ENCODE measurements at places on chromosomes 11 and 22. TPM values are rescaled to one million over a fixed set of nuclear protein-coding genes. Genes with fewer than 3 reads are reported as not detected.

DNA sequence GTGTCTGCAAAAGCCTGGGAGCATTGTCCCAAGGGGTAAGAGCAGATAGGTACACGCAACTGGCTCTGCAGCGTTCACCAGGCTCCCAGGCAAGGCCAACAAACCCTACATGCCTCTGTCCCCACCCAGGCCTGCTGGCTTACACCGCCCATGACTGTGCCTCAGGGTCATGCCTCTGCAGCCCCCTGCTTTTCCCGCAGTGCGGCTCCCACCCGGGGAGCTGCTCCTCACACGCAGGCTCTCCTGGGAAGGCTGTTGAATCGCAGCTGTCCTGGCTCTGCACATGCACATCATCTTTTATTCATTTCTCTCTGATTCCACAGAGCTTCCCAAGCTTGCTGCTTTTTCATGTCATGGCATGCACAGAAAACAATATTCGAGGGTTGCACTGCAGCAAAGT is 29.2 kb upstream of the B3GAT1 start:
- DNase-seq, result no peak

DNA sequence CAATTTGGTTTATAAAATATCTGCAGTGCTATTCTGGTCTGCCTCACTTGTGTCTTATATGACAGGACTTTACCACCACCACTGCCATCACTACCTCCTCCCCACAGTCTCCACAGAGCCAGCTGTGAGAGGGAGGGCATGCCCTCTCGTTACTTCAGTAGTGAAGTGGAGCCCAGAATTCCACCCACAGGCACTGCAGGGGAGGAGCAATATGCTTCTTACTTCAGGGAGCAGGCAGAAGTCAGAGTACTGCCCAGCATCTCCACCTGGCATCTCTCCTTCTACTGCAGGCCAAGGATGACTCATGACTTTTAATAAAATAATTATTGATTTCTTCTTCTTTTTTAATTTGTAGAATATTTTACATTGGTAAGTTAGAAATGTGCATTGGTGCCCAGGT is 255.5 kb downstream of the DYNC2H1 start:
- no peak for DNase-seq

Gene OR10D3
- not detected for total RNA-seq

DNA sequence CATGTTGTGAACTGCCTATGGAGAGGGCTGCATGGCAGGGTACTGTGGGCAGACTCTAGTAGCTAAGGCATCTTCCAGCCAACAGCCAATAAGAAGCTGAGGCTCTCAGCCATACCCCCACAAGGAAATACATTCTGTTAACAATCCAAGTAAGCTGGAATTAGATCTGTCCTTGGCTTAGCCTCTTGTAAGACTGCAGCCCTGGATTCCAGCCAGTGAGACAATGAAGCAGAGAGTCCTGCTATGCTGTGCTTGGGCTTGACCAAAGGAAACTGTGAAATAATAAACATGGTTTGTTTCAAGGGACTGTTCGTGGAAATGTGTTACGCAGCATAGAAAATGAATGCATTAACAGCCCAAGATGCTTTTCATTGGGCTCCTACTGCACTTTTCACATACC is 1097.4 kb upstream of the CCDC90B start:
- no peak for DNase-seq

Gene OR6A2
- 0.10 TPM for total RNA-seq

- no peak for DNase-seq
Observed at GRCh38 chr22:27628891-27629631, 172.5 kb downstream of the MN1 start.

DNA sequence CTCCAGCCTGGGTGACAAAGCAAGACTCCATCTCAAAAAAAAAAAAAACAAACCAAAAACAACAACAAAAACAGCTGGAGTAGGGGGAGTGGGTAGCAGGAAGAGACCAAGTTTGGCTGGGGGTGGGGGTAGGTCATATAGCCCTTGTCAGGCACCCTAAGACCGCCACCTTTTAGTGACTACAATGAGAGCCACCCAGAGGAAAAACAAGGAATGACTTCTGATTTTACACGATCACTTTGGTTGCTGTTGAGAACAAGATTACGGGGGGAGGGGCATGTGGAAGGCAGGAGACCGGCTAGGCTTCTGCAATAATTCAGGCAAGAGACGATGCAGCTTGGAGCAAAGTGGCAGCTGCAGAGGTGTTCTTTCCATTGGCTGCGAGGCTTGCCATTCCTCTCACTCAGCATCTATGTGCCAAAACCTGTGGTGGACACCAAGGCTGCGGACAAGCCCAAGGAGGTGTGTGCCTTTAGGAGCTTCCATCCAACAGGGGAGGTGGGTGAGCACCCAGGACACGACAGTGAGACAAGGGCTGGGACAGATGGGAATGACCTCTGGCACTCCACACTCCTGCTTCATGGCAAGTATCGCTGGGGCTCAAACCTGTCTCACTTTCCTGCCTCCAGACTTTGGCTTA is 1.7 kb downstream of the RPS19BP1 start:
- no peak for DNase-seq

GRCh38 chr11:45436118-45436517 is 150.0 kb upstream of the SYT13 start:
- DNase-seq, result no peak

- peak; percentile 64 for DNase-seq
Observed at GRCh38 chr11:68090706-68091105, 30.5 kb downstream of the CHKA start.

DNA sequence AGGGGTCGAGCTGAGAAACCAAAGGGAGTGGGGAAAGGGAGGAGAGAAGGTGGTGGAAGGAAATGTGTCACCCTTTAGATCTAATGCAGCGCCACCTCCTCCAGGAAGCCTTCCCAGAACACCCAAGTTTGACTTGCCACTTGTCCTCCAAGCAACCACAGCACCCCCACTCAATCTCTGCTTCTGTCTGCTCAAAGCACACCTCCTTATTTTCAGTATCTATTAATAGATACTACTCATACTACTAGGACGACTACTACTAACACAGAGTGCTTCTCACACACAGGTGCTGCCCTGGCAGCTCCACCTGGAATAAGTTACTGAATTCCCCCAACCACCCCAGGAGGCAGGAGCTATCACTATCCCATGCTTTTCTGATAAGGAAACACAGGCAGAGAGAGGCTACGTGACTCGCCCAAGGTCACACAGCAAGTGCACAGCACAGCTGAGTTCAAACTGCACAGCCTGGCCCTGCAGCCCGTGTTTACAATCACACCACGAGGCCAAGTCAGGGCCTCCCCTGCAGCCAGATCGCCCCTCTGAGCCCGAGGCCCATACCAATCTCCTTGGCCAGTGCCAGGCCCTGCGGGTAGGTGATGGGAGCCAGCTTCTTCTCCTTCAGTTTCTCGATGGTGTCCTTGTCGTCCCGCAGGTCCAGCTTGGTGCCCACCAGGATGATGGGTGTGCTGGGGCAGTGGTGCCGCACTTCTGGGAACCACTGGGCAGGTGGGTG is 13.2 kb downstream of the RAC2 start:
- no peak for DNase-seq

DNA sequence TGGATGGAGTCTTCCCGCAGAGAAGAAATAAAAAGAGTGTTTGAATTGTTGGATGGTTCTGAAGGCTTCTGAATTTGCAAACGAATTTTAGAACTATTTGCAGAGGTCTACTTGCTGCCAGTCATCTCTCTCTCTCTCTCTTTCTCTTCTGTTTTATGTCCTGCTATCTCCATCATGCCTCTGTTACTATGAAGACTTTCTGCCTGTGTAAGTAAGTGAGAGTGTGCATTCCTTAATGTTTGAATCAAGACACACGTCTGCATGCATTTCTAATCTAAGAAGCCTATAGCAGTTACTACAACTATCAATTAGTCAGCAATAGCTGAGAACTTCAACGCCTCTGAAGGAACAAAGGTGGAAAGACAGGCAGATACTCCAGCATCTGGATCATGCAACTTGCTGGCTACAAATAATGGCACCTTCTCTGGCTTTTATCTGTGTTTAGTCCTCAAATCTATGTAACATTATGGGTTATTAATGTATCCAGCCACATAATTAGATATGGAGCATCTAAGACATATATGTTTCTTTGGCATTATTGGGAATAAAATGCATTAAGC is 191.5 kb upstream of the BLID start:
- DNase-seq, result no peak

- no peak for DNase-seq
Observed at GRCh38 chr11:117805045-117805444, 8.0 kb upstream of the DSCAML1 start.

DNA sequence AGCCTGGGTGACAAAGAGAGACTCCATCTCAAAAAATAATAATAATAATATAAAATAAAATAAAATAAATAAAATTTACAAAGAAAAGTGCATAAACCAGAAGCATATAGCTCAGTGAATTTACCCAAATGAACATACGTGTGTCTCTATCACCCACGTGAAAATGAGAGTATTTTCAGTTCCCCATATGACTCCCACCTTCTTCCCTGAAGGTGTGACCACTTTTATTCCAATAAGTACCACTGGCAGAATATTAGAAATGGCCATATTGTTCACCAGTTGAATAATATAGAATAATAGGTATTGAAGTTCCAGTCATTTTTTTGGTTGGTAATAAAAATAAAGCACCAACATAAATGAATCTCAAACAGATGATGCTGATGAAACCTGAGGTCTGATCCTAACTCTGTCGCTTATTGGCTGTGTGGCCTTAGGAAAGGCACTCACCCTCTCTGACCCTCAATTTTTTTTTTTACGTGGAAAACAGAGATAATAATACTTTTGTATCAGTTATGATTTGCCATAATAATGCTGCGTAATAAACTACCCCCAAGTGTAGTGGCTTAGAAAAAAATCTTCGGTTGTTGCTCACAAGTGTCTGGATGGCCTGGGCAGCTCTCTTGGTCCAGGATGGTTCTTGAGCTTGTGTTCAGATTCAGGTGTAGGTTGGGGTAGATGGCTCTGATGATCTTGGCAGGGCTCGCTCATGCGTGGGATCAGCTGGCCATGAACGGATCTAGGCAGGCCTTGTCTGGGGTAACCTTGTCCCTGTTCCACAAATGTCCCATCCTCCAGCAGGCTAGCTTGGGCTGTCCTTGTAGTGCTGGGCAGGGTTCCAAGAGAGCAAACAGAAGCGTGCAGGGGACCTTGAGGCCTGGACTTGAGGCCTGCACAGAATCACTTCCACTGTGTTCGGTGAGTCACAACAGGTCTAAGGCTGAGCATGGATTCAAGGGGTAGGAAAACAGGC is 88.1 kb downstream of the MYO18B start:
- no peak for DNase-seq

DNA sequence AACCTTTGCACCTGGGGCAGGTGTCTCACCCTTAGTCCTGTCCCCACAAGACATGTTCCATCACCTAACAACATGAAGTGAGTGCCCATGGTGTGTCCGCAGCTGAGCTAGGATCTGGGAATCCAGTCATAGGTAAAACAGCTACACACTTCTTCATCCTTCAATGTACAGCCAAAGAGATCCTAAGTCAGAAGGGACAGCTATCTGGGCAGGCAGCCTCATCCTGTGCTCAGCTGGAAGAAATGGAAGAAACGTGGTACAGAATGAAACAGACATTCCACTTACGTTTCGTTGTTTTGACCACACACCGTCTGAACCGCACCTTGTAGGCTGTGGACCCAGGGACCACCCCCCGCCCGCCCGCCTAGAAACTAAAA is 30.8 kb downstream of the PDGFB start:
- DNase-seq, result no peak

GRCh38 chr11:65432686-65433582 is 10.3 kb downstream of the NEAT1 start:
- DNase-seq, result no peak

Gene SMTNL1
- total RNA-seq, result not detected

GRCh38 chr11:129580278-129580677 is 204.6 kb downstream of the BARX2 start:
- no peak for DNase-seq

DNA sequence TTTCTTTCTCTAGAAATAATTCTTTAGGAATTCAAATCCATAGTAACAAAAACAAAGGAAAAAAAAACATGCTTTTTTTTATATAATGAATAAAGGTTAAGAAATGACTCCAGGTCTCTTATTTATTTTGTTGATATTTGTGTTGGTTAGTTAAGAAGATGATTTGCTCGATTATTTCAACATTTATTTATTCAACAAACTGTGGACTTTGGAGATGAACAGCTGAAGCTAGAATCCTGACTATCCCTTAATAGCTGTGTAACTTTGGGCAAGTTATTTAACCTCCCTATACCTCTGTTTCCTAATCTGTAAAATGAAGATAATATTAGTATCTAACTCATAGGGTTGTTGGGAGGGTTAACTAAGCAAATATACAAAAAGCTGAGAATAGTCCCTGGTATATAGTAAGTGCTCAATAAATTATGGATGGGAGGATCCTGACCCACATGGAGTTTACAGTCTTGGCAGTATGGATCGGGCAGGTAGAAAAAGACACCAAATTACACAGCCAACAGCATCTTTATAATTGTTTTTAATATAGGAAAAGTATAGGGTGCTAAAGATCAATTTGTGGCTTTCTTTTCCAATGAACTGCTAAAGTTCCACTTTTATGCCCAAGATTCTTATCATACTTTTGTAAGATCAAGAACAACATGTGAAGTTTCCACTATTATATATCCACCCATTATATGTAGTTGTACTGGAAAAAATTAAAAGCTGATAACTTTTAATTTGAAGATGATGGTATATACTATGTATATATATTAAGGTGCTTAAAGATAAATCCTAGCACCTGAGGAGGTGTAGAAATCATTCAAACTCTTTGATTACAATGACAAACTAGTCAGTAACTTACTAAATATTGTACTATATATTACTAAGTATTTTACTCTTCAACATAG is 1.3 kb upstream of the CAT start:
- DNase-seq, result no peak

Gene PLAAT2
- 10.5 TPM for total RNA-seq

Gene WNT7B
- total RNA-seq, result 9.0 TPM

Gene CARNS1
- total RNA-seq, result 0.49 TPM

GRCh38 chr11:77322926-77323590 is 21.6 kb upstream of the GDPD4 start:
- no peak for DNase-seq

Gene SHANK3
- total RNA-seq, result 17.7 TPM

GRCh38 chr11:64347193-64347867 is 7.3 kb downstream of the CCDC88B start:
- no peak for DNase-seq

- DNase-seq, result no peak
Observed at GRCh38 chr11:73298233-73298632, 9.8 kb upstream of the ARHGEF17 start.

Measured in upper lobe of left lung (tissue), 6 donors.